Osteocyte (in vitro differentiated cells): ENCODE measurements at places on chromosomes 12 and 14. TPM values are rescaled to one million over a fixed set of nuclear protein-coding genes. Genes with fewer than 3 reads are reported as not detected.

Gene RD3L
- not detected in 2 replicates for total RNA-seq

Gene KTN1
- 138 and 146 TPM in 2 replicates for total RNA-seq

Gene OR4K17
- total RNA-seq: not detected in 2 replicates

Gene IL26
- 0.34 TPM in 1 of 2 replicates, not detected in the other for total RNA-seq

Gene AICDA
- not detected in 2 replicates for total RNA-seq
